ENCODE measurements at places on chromosomes 16 and 17. TPM values are rescaled to one million over a fixed set of nuclear protein-coding genes. Genes with fewer than 3 reads are reported as not detected.

- peak; percentile 14 for DNase-seq
- no peaks in the 10 kb centered on the region for H3K27me3 ChIP-seq
- no peaks in the 10 kb centered on the region for H3K36me3 ChIP-seq
- H3K4me1 ChIP-seq, result no peaks in the 10 kb centered on the region
- no peak overlapping the region for H3K4me3 ChIP-seq
Measured at GRCh38 chr16:10668322-10669045, 26.2 kb downstream of the TEKT5 start.

GRCh38 chr16:89189358-89190025 is 10.8 kb downstream of the SLC22A31 start:
- no peaks in the 10 kb centered on the region for H3K27me3 ChIP-seq
- no peaks in the 10 kb centered on the region for H3K36me3 ChIP-seq
- H3K27ac ChIP-seq, result no peak overlapping the region

DNA sequence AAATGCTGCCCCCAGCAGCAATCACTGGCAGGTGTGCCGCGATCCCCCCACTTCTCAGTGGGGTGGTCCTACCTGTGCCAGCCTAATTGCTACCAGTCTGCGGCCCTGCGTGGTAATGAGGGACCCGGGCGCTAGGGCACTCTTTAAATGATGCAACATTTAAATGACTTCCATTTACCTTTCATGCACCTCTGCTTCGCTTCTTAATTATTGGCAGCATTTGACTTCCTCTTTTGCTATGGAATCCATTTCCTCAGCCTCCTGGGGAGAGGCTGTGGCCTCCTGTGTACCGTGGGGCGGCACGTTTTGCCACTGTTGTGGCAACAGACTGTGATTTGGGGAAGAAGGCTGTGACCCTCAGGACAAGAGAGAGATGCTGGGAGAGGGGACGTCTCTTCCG is 86.1 kb downstream of the RPA1 start:
- H3K27ac ChIP-seq, result no peak overlapping the region
- H3K4me1 ChIP-seq, result no peaks in the 10 kb centered on the region
- H3K27me3 ChIP-seq, result peaks cover 5% of the 10 kb centered on the region
- DNase-seq, result no peak

DNA sequence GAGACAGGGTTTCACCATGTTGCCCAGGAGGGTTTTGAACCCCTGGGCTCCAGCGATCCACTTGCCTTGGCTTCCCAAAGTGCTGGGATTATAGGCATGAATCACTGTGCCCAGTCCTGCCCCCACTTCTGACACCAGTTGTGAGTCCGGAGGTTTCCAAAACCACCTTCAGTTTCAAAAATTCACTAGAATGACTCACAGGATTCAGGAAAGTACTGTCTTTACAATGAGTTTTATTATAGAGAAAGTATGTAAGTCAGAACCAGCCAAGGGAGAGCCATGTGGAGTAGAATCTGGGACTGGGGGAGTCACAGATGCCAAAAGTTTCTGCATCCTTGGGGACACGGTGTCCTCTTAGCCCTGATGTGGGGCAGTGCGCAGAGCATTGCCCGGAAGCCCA is 55.1 kb downstream of the PLD6 start:
- H3K36me3 ChIP-seq, result peaks cover 53% of the 10 kb centered on the region
- H3K4me3 ChIP-seq, result no peak overlapping the region
- H3K27ac ChIP-seq, result peak overlapping the region; percentile 80
- H3K4me1 ChIP-seq, result peaks cover 24% of the 10 kb centered on the region
- H3K27me3 ChIP-seq, result no peaks in the 10 kb centered on the region
- peak; percentile 59 for DNase-seq

- no peak overlapping the region for H3K27ac ChIP-seq
- no peaks in the 10 kb centered on the region for H3K27me3 ChIP-seq
- H3K4me3 ChIP-seq, result no peak overlapping the region
- no peaks in the 10 kb centered on the region for H3K36me3 ChIP-seq
Measured at GRCh38 chr16:81831722-81832126, 52.6 kb downstream of the PLCG2 start.

DNA sequence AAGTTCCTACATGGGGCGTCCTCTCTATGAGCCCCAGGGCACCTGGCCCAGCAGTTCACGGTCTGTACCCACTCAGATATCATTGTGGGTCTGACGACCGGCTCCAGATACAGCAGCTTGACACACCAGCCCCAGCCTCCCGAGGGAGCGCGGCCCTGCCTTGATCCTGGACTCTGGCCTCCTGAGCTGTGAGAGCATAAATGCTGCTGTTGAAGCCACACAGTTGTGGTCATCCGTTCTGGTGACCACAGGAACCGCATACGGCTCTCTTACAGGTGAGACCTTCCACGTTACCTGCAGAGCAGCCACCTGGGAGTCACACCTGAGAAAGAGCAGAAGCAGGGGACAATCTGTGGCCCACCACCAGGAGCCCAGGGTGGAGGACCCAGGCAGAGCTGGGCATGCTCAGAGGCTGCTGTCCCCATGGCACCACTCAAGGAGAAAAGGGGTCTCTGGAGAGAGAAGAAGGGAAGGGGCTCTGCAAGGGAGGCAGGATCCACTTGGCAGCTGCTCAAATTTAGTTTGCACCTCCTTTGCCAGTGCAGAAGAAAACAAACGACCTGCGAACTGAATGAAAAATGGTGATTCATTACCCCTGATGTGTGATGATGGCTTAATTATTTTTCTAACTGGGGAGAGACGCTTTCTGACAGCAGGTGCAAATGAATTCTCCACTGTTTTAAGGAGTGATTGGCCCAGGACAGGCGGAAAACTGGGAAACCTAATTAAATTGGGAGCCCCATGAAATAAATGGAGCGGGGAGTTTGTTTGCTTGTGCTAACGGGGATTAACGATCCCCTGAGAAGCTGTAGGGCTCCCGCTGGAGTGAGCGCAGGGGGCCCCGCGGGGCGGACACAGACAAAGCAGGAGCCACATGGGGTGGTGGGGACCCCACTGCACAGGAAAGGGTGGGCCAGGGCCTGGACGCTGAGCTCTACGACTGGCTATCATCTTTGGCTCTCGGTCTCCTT is 208.9 kb downstream of the RBFOX3 start:
- no peak for DNase-seq
- H3K4me1 ChIP-seq, result peaks cover 8% of the 10 kb centered on the region
- no peak overlapping the region for H3K27ac ChIP-seq

- peak within 1 kb of the TSS; percentile 65 for H3K4me3 ChIP-seq
- peaks cover 35% of the 10 kb centered on the region for H3K4me1 ChIP-seq
- no peaks in the 10 kb centered on the region for H3K27me3 ChIP-seq
- H3K36me3 ChIP-seq, result peaks cover 5% of the 10 kb centered on the region
- H3K27ac ChIP-seq, result peak within 1 kb of the TSS; percentile 50
Measured at GRCh38 chr17:40287494-40288369, at the start of gene CDC6. Gene CDC6 (plus strand): TSS chr17:40287879. CDS start chr17:40289421, 1,542 bp downstream.

NPTX1 gene
- total RNA-seq, result not detected

DNA sequence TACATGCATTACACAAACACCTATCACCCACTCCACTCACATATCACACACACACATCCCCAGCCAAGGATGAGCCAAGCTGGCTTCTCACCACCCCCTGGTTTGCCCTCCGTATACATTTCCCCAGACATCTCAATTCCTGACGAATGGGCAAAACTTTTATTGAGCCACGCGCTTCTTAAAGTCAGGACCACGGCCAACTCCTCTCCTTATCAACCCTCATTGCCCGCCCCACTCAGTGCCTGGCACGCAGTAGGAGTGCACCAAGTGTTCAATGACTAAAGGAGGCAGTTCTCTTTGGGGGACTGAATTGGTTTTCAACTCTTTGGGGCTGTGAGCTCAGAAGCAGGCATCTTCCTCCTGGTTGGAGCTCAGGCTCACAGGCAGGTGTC is 22.5 kb upstream of the C16orf78 start:
- H3K27ac ChIP-seq, result no peak overlapping the region
- DNase-seq, result no peak
- H3K4me1 ChIP-seq, result no peaks in the 10 kb centered on the region
- H3K4me3 ChIP-seq, result no peak overlapping the region
- no peaks in the 10 kb centered on the region for H3K27me3 ChIP-seq
- H3K36me3 ChIP-seq, result no peaks in the 10 kb centered on the region

GRCh38 chr16:83145297-83145696 is 518.5 kb downstream of the CDH13 start:
- no peak overlapping the region for H3K4me3 ChIP-seq
- DNase-seq, result no peak
- no peaks in the 10 kb centered on the region for H3K27me3 ChIP-seq
- H3K4me1 ChIP-seq, result no peaks in the 10 kb centered on the region
- no peaks in the 10 kb centered on the region for H3K36me3 ChIP-seq

DNA sequence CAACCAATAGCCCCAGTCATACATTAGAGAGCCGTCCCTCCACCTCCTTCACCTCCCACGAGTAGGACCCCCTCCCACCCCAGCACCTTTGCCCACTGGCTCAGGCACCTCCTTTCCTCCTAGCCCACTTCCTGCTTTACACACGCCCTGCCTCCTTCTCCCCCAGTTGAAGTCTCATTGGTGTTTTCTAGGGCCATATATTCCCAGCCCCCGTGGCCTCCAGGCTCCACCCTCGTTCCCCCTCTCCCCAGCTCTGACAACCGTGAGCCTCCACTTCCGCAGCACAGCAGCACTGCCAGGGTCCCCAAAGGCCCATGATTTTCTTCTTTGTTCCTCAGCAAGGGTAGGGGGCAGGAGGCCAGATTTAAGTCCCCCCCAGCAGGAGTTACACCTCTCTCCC is 340.3 kb upstream of the TNRC6C start:
- DNase-seq, result no peak
- H3K4me3 ChIP-seq, result no peak overlapping the region

- H3K36me3 ChIP-seq, result no peaks in the 10 kb centered on the region
- H3K4me3 ChIP-seq, result no peak overlapping the region
- DNase-seq, result no peak
- H3K4me1 ChIP-seq, result peaks cover 12% of the 10 kb centered on the region
- no peak overlapping the region for H3K27ac ChIP-seq
Measured at GRCh38 chr17:16515933-16516332, 23.9 kb upstream of the LRRC75A start.

DNA sequence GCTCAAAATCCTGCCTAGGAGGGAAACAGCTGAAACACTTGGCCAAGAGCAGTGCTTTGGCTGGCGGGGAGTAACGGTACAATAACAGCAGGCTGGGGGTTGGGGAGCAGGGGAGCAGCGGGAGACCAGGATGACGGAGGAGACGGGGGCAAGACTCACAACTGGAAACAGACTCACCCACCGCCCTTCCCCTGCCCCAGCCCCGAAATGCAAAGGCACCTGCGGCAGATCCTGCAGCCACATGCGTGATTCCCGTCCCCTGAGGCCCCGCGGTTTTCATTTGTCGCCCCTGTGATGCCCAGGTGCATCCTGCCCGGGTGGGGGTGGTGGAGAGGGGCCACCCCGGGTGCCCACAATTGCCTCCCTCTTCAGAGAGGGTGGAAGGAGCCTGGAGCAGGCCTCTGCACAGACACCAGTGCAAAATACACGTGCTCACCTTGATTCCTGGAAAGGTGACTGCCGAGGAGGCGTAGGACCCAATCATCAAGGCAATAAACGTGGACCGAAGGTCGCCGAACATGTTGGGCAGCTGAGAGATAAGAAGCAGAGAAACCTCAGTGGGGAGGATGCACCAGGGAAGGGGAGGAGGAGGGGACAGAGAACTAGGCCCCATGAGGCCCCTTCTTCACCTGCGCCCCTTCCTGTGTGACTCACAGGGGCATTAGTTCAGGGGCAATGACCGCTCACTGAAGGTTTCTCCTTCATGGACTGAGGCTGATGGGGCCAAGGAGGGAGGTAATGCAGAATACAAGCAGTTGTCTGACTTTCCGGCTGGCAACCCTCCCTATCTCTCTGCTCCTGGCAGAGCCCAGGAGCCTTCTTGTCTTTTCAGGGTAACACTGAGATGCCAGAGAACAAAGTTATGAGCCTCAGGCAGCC is 30.4 kb upstream of the PITPNA start:
- H3K36me3 ChIP-seq, result peaks cover 3% of the 10 kb centered on the region
- no peak overlapping the region for H3K4me3 ChIP-seq
- peak; percentile 13 for DNase-seq
- peaks cover 18% of the 10 kb centered on the region for H3K4me1 ChIP-seq
- no peaks in the 10 kb centered on the region for H3K27me3 ChIP-seq

GRCh38 chr16:67551972-67552371 is 10.4 kb upstream of the CTCF start:
- peaks cover 32% of the 10 kb centered on the region for H3K4me1 ChIP-seq
- no peaks in the 10 kb centered on the region for H3K27me3 ChIP-seq
- peaks cover 4% of the 10 kb centered on the region for H3K36me3 ChIP-seq
- no peak overlapping the region for H3K27ac ChIP-seq
- no peak overlapping the region for H3K4me3 ChIP-seq
- no peak for DNase-seq

RPL38 gene
- 1,006 TPM for total RNA-seq

DNA sequence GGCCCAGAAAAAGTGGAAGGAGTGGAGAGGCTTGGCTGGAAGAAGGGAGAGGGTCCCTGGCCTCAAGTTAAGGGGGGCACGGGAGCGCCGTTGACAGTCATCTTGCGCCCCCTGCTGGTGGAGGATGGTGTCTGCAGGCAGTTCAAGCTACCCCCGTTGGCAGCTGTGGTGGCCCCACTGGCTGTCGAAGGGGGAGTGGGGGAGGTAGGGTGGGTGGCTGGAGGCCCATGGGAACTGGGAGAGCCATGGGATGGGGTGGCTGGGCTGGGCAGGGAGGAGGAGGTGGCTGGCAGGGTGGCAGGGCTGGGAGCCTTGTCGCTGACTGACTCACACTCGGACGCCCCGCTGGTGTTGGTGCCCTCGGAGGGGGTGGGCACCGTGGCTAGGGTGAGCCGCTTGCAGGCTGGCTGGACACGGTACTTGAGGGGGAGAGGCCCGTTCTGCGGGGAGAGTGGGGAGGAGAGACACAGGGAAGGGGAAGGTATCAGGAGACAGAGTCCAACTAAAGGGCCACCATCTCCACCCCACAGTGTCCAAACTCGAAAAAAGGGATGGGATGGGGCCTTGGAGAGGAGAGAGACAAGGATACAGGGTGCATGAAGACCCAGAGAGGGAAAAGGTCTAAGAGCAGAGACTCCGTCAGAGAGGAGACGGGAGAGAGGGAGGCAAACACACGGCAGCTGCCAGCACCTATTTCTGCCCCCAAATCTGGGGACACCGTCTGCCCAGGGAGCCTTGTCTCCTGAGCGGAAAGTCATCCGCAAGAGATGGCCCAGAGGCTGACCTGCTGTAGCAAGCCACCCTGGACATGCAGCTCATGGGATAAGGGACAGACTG is 5.2 kb downstream of the CISD3 start:
- H3K4me1 ChIP-seq, result peaks cover 19% of the 10 kb centered on the region
- H3K4me3 ChIP-seq, result no peak overlapping the region
- no peak overlapping the region for H3K27ac ChIP-seq
- peaks cover 40% of the 10 kb centered on the region for H3K36me3 ChIP-seq
- DNase-seq, result no peak

DNA sequence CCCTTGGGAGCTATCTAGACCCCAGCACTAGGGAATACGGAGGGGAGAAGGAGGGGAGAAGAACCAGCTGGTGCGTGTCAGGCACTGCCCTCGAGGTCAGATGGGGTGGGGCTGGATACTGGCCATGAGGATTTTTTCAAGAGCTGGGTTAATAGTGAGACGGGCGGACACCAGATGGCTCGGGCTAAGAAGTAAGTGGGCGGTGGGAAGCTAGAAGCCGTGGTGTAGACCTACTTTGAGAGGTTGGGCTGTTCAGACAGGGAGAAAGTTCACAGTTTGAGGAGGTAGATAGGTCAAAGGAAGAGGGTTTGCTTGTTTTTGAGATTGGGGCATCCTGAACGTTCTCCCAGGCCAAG is 303.8 kb downstream of the SEC14L1 start:
- peaks cover 9% of the 10 kb centered on the region for H3K4me1 ChIP-seq
- no peaks in the 10 kb centered on the region for H3K27me3 ChIP-seq
- no peak overlapping the region for H3K4me3 ChIP-seq
- H3K27ac ChIP-seq, result no peak overlapping the region
